Muscle of leg (tissue), 16 donors: ENCODE measurements at places on chromosomes 13 and 19. TPM values are rescaled to one million over a fixed set of nuclear protein-coding genes. Genes with fewer than 3 reads are reported as not detected.

GRCh38 chr13:30159446-30159839 lies 147.9 kb downstream of the KATNAL1 start:
- DNase-seq = no peak

GRCh38 chr19:46206176-46206575 lies 23.4 kb upstream of the IGFL1 start:
- peak; percentile 56 for DNase-seq

DNA sequence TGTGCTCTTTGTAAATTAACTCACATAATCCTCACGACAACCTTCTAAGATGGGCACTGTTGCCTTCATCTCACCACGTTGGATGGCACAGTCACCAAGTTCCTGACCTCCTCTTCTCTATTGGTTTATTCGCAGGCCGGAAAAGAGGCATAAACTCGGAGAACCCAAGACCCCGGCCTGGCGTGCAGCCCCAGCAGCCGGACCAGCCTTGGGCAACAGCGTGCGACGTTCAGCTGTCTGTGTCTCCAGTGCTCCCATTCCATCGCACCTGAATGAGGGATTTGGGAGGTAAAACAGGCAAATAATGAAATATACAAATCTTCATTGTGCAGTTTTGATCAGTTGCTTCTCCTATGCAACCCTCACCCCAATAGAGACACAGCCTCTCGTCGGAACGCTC lies 34.5 kb upstream of the GAS6 start:
- no peak for DNase-seq

DNA sequence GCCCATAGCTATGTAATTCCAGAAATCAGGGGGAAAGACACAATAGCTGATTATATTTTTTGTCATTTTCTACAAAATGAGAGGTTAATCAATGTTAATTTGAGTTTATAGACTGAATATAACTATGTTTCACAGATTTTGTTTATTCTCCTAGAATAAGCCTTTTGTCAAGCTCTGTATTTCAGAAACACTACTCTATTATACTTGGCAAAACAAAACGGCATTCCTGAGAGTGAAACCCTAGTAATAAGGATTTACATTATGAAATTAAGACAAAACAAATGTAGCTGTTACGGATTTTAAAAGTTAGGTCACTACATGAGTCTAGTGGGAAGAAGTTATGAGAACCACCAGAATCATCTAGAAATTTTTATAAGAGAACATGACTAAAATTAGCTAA lies 334.2 kb downstream of the KLF12 start:
- DNase-seq = no peak

GRCh38 chr13:46749951-46750350 lies 47.0 kb downstream of the ESD start:
- no peak for DNase-seq

DNA sequence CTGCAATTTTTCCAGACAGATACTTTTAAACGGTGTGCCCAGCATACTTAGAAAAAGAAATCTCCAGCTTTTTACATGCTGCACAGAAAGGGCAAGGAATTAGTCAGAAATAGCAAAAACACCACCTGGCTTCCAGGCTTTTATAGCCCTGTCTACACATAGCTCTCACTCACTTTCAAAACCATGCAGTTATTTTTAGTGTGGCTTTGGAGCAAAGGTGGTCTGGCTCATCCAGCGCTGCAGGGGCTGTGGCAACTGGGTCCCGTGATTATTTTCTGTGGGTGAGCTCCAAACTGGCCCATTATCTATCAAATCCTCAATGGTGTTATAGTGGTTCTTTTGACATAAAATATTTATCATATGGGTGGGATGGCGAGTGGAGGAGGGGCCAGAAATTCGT lies 57.0 kb downstream of the COL4A2 start:
- DNase-seq = no peak

GRCh38 chr19:43643326-43643725 lies 3.7 kb upstream of the CADM4 start:
- peak; percentile 44 for DNase-seq

DNA sequence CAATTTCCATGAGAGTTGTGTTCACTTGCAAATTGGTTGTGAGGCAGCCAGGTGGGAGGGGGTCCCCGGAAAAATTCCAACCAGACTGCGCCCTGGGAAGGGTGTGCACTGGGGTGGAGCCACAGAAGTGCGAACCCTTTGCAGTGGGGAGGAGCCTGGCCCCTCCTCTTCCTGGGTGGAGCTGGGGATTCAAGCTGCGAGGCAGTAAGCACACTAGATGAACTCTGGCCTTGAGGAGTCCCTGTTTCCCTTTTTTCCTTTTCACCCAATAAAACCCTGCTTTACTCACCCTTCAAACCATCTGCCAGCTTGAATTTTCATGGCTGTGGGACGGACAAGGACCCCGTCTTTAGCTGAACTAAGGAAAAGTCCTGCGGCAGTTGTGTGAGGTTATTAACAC lies 31.0 kb upstream of the MBNL2 start:
- DNase-seq = peak; percentile 9

DNA sequence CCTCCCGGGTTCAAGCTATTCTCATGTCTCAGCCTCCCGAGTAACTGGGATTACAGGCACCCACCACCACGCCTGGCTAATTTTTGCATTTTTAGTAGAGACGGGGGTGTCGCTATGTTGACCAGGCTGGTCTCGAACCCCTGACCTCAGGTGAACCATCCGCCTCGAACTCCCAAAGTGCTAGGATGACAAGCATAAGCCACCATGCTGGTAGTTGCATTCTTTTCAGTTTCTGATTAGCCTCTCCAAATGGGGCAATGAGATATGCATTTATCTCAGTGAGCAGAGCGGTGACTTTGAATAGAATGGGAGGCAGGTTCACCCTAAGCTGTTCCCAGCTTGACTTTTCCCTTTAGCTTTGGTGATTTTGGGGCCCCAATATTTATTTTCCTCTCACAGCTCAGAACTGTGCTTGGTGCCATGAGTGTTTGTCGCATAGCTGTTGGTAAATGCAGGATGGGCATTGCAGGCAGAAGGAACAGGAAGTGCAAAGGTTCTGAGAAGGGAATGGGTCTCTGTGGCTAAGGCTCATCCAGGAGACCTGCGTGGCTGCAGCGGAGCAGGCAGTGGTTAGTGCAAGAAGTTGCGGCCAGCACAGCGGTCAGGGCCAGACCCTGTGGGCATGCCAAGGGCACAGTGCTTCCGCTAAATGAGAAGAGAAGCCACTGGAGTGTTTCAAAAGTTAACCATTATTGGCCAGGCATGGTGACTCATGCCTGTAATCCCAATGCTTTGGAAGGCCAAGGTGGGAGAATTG lies 20.7 kb downstream of the LYPD3 start:
- no peak for DNase-seq

- no peak for DNase-seq
These were observed 1.4 kb downstream of the ZNF222 start for GRCh38 chr19:44026622-44027021.

DNA sequence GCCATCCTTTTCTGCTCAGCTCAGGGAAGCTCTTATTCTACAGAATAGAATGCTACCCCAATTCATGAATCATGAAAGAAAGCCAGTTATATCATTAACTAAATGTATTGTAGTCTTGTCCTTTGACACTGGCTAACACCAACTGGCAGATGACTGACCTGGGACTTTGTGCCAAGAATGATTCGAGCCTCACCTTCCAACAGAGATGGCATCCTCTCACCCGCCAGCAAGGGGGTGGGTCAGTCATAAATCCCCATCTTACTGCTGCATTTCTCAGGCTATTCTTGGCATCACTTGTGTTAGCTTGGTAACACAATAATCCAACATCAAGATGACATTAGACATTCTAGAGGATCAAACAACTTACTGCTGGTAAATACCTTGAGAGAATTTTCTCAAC lies 1239.8 kb upstream of the MIR17HG start:
- peak; percentile 35 for DNase-seq

DNA sequence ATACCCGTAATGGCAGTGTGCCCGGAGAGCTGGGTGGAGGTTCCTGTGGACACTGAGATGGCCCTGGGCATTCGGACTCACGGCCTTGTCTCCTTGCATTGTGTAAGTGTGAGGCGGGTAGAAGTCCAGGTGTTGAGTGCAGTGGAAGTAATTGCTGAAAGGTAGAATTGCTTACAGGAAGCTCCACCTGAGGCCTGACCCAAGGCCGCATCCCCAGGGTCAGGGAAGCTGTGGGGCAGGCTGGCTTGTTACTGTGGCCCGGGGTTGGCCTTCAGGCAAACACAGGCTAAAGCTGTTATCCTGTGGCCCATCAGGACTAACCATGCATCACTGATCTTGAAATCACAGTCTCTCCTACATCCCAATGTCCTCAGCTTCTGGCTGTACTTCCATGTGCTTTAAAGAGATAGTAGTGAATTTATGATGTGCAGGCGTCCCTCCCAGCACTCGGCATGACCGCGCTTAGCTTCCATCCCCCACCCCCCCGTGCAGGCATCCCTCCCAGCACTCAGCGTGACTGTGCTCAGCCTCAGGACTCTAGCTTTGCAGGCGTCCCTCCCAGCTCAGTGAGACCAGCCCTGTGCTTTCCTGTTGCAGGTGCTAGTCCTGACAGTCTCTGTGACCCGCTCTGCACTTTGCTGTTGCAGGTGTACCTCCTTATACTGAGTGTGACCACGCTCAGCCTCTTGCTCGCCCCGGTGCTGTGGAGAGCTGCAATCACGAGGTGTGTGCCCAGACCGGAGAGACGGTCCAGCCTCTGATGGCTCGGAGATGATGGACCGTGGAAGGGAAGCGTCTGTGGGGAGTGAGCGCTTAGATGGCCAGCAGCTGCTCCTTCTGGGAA lies 35.6 kb upstream of the TFDP1 start:
- DNase-seq = peak; percentile 39

GRCh38 chr19:14072535-14073260 lies at the start of gene MISP3:
Gene MISP3 (plus strand): TSS chr19:14072786. CDS start chr19:14073310, 524 bp downstream.
- DNase-seq = peak; percentile 30

DNA sequence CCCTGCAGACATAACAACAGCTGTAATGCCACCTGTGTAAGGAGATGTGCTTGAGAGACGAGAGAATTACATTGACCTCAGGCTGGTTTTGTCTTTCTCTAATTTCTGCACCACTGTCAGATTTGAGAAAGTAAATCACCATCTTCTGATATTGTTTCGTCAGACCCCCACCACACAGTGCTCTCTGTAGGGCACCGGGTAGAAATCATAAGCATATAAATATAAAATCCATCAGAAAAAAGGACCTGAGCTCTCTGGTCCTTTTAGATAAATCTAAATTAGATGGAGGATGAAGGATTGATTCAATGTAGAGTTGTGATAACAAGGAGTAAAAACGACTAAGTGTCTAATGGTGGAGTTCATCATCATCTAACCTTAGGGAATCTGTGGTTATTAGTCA lies 1981.0 kb upstream of the PRR20A start:
- no peak for DNase-seq

- DNase-seq = no peak
These were observed 17.7 kb upstream of the POU4F1 start for GRCh38 chr13:78620936-78621470.

DNA sequence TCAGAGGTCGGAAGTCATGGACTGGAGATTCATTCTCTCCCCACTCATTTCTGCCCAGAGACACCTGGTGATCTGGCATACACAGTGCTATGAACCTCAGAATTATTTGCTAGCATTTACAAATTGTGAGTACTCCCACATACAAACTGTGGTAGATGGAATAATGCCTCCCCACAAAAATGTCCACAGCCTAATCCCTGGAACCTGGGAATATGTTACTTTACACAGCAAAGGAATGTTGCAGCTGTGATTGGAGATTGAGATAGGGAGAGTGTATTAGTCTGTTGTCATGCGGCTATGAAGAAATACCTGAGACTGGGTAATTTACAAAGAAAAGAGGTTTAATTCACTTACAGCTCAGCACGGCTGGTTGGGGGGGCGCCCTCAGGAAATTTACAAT lies 3.1 kb upstream of the UQCRFS1 start:
- no peak for DNase-seq

DNA sequence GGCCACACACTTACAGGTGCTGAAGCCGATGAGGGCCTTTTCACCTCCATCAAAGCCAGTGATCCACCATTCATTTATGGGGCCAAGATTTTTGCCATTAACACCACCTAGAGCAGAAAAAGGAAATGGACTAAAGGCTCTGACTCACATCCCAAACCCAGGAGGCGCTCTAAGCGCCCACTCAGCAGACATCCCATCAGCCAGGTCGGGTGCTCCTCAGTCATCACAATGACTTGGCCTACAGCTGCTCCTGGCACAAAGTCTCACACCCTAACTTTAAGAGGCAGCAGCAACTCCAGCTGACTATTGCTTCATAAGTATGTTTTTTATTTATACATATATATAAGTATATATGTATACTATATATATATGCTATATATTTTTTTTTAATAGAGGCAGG lies 36.1 kb upstream of the EIF3G start:
- no peak for DNase-seq

- DNase-seq = no peak
These were observed 10.9 kb downstream of the POLR2E start for GRCh38 chr19:1084024-1084868.

DNA sequence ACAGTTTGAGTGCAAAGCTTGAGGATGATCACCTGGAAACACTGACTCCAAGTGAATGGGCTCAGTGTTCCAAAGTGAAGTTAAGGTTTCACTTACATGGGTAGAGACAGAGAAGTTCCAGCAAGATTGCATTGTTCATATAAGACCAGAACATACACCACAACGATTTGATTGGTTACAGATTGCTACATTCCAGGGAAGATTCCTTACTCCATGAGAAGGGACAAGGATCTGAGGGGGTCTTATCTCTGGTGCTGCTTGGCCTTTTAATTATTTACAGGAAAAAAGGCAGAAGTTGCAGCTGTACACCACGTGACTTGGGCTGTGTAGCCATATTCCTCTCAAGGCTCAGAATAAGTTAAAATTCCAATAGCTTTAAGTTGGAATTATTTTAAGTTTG lies 12.3 kb downstream of the WDFY2 start:
- no peak for DNase-seq

DNA sequence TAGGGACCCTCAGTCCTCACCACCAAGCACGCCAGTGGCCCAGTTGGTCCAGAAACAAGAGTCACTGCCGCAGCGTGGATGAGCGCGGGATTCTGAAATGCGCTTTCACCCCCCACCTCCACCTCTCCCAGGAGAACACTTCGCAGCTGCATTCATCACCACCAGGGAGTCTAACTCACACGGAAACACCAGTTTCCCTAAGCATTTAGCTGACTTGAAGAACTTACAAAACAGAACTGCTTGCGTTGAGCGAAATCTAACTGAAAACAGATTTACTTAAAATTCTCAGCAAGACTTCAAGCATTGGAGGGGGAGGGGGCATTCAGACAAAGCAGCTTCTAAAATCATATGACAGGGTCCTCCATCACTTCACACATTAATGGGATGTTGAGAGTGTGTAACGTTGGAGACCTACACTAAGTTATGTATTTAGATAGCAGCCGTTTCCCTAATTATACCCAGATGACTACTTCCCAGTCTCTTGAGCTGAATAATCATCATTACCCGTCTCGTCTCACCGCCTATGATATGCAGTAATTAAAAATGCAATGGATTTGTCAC lies 258.2 kb upstream of the IRS2 start:
- DNase-seq = peak; percentile 72

- DNase-seq = no peak
These were observed 276 bp downstream of the ALG11 start for GRCh38 chr13:52012512-52012836.

GRCh38 chr13:43316946-43317353 lies 293.6 kb downstream of the DNAJC15 start:
- peak; percentile 94 for DNase-seq

- no peak for DNase-seq
These were observed 293.3 kb downstream of the ZNF536 start for GRCh38 chr19:30665449-30665848.

ZNF534 gene
- 0.50 TPM for polyA plus RNA-seq

C19orf38 gene
- polyA plus RNA-seq = 4.4 TPM

SLC25A15 gene
- polyA plus RNA-seq = 13.4 TPM

ZNF667 gene
- 10.1 TPM for polyA plus RNA-seq

CGB8 gene
- 0.58 TPM for polyA plus RNA-seq

THSD8 gene
- 3.9 TPM for polyA plus RNA-seq

STXBP2 gene
- polyA plus RNA-seq = 12.4 TPM

HCST gene
- 7.7 TPM for polyA plus RNA-seq

ZNF540 gene
- 1.9 TPM for polyA plus RNA-seq

C2CD4C gene
- 1.2 TPM for polyA plus RNA-seq
